ENCODE measurements at places on chromosomes 1 and 21.

- DNase-seq, result no peak
Measured at GRCh38 chr21:44996501-44996921, 56.7 kb downstream of the SLX9 start.

- DNase-seq, result peak; percentile 42
Measured at GRCh38 chr1:212288615-212289014, 3.4 kb downstream of the PPP2R5A start.

DNA sequence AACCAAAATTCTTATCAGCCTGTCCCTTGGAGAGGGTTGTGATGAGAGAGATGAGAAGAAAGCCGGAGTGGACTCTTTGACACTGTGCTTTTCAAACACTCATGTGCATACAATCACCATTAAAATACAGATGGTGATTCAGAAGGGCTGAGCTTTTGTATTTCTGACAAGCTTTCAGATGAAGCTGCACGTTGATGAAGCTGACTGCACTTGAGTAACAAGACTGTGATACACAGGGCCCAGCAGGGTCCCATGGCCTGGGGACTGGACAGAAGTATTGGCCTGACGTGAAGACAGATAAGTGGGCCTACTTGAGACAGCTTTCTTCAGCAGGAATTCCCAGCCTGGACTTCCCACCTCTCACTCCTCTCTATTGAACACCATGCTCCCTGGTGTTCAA is 258.2 kb downstream of the CHRM3 start:
- no peak for DNase-seq

DNA sequence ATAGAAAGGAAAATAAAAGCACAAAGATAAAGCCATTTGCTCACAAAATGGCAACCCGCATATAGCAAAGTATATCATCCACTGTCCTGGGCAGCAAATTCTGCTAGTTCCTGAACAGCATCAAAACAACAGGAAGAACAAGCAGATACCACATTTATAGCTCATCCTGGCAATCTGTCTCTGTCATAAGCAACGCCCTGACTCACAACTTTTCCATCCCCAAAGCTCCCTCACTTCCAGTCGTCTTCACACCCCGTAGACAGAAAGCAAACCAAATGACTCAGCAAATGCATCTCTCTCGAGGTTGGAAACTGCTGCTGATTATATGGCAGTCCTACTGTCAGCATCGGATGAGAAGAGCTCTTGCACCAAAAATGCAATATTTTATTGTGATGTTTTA is 65.8 kb downstream of the AK5 start:
- DNase-seq, result peak; percentile 77

DNA sequence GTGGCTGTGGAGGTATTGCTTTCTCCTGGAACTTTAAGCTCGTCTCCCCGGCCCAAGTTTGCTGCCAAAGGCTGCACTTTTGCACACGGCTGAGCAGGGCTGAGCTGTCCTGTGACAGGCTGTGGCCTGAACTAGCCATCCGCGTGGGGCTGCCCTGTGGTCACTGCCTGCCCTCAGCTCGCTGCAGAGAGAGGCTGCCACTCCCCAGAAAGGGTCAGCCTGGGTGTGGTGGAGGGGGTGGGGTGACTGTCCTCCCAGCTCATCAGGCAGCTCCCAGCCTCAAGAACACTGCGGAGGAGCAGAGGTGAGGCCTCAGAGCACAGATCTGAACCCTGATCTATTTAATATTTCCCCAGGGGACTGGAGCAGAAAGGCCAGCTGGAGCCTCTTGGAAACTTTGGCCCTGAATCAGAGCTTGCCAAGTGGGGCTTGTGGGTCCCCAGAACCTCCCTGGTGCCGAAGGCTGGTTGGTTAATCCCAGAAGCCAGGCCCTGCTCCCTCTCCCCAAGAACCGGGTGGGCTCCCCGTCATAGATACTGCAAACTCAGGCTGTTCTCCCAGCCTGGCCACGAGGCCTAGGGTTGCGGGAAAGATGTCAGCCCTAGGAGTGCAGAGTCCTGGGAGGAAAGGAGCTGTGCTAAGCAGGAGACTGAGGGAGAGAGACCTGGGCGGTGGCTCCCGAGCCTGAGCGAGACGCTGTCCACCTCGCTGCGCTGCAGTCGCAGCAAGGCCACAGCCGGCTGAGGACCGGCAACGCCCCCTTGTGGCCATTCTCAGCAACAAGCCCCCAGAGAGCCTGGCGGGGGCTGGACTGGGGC is 125.1 kb upstream of the IPO9 start:
- peak; percentile 84 for DNase-seq

GRCh38 chr1:226309398-226310244 is 657 bp upstream of the LIN9 start:
- DNase-seq, result no peak

DNA sequence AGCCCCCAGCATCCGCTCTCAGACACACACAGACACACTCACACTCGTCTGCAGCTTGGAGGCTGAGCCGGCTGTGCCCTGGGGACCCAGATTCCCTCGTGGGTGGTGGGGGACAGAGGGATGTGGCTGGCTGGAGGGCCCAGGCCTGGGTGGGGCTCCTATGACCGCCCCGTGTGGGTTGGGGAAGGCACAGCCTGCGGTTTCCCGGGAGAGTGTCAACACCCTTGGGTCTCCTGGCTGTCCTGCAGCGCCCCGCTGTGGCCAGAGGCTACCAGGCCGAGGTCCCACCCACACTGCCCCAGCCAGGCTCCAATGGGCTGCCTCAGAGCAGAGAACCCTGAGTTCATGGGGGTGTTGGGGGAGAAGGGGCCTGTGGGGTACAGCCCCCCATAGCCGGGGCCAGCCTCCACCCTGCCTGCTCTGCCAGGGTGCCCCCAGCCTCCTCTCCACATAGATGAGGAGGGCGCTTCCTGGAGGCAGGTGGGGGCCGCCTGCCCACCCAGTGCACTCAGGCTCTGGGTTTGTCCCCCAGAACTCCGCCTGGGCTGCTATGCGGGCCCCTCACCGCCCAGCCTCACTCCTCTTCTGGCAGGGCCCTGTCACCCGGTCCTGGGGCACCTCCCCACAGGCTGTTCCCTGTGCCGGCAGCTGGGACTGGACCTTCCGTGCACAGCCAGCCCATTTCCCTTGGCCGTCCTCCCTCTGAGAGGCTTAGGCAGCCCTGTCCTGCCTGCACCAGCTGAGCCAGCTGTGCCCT is at the start of gene TTC34:
Gene TTC34, minus strand, starts transcription at position 159 of the 757 bp plus-strand sequence. CDS start 866 bp downstream, outside the sequence.
- DNase-seq, result no peak

- no peak for DNase-seq
Measured at GRCh38 chr1:197207081-197207480, 60.6 kb upstream of the ASPM start.

GRCh38 chr1:227756172-227756959 is 21.1 kb downstream of the SNAP47 start:
- no peak for DNase-seq

GRCh38 chr1:169676001-169676400 is 35.4 kb downstream of the SELL start:
- no peak for DNase-seq

- DNase-seq, result no peak
Measured at GRCh38 chr1:49408346-49408745, 615.4 kb downstream of the AGBL4 start.

GRCh38 chr1:97903626-97904025 is 17.2 kb downstream of the DPYD start:
- DNase-seq, result no peak

- DNase-seq, result no peak
Measured at GRCh38 chr1:53449693-53450092, 9.5 kb upstream of the DMRTB1 start.

DNA sequence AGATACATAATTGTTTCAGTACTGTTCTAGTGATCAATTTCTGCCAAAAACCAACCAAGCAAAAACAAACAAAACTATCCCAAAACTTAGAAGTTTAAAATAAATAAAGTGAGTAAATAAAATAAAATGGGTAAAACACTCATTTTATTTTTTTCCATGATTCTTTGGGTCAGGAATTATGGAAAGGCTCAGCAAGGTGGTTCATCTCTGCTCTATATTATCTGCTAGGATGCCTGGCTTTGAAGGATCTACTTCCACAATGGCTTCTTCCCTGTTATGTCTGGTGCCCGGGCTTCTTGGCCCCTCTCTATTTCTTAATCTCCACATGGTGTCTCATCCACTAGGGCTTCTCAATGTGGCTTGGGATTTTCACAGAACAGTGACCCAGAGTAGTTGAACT is 29.1 kb upstream of the ADAMTS1 start:
- DNase-seq, result no peak

DNA sequence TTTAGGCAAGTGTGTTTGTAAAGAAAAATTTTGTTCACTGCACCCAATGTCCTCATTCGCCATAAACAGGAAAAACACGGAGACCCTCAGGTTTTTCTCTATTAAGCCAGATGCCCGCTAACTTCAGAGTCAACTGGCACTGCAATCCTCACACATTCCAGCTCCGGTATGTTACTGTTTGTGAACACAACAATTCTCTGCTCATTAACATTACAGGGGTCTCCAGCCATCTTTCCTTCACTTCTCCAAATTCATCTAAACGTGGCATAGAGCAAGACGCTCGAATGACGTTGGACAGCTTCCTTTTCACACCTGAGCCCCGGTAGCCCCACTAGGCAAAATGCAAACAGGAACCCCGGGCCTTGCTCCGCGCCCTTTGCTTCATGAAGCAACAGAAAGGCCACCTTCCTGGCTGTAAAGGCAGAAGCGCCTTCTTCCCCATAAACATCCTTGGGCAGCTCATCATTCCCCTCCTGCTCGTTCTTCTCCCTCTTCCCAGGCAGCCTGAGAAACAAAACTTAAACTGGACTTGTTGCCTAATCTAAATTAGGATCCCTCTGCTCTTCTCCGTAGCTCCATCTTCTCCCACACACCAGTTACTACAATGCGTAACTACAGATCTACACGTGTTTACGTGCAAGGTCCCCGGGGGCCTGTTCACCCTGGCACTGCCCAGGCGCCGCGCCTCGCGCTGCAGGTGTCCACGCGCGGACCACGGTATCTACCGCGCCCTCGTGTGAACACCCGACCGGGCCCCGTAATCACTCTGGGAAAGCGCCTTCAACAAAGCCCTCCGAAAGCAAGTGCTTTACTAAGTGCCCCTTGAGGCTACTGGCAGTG is 1.2 kb downstream of the LBR start:
- DNase-seq, result no peak

- DNase-seq, result no peak
Measured at GRCh38 chr1:177880339-177880891, 89.4 kb downstream of the SEC16B start.

DNA sequence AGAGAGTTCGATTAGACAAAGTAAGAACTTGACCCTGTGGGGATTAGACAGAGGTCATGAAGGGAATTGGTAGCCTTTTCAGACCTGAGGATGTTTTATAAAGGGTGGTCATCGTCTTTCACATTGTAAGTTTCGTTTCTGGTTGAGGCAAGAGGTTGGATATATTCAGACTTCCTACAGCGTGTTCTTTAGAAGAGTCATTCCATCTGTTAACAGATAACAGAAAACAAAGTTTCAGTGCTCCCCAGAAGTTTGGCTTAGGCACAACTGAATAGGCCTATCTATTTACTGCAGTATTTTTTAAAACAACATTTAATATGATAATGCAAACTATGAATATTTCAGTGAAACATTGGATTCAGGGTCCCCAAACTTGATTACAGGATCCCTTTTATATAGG is 17.1 kb upstream of the IVNS1ABP start:
- DNase-seq, result no peak

GRCh38 chr1:211653293-211653692 is 22.1 kb downstream of the NEK2 start:
- no peak for DNase-seq

DNA sequence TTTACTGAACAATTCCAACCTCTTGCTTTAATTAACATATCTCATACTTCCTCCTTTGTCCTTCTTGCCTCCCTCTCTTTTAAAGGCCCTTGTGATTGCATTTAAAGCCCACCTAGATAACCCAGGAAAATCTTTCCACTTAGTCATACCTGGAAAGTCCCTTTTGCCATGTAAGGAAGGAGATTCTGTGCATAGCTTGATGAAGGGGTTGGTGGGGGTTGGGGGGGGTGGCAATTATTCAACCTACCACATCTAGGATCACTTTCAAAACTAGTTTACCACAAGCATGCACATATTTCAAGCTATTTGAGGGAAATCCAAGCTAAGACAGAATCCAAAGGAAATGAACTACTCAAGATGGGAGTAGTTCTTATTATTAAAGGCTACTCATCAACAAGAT is 249.1 kb upstream of the PTBP2 start:
- DNase-seq, result peak; percentile 53

DNA sequence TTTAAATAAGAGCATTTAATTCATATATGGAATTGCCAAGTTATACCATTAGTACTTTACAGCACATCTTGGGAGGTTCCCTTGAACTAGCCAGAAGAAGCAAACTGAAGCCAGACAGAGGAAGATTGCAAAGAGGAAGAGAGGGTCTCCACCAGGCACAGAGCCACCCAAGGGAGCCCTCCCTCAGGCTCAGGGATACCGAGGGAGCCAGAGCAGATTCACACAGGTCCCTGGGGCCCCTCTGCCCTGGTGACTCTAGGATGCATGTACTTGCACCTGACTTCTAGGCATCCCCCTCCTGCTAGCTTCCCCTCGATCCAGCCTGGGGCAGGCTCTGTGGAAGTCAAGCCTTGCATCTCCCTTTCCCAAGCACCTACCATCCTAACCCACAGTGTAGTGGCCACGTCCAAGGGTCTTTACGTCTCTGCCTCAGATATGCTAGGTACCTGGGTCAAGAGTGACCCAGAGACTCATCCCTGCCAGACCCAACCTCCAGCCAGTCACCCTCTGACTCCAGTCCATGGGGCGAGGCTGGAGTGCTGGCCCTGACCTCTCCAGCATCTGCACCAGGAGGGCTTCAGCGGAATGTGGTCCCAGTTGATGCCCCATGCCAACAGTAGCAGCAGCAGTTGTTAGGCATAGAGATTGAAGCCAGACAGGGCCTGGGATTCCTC is 6.4 kb downstream of the IFNAR2 start:
- no peak for DNase-seq

GRCh38 chr1:62962901-62963776 is 179.2 kb downstream of the ATG4C start:
- DNase-seq, result peak; percentile 1

GRCh38 chr1:156445789-156446263 is 54.7 kb downstream of the MEF2D start:
- peak; percentile 84 for DNase-seq

DNA sequence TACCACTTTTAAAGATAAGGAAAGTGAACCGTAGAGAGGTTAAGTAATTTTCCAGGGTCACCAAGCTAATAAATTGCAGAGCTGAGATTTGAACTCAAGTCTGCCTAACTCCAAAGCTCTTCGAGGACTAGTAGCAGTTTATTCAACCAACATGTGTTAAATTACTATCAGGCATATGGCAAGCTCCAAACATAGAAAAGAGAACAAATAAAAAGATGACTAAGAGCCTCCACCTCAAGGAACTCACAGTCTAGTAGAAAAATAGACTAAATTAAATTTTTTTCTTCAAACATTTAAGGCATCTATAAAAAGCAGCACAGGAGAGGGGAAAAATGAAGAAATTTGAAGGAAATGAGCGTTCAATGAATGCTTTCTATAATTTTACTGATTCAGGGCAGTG is 22.2 kb downstream of the SLC9C2 start:
- no peak for DNase-seq
